Esophagus squamous epithelium (tissue), 5 donors: ENCODE measurements at places on chromosomes 6 and 20.

DNA sequence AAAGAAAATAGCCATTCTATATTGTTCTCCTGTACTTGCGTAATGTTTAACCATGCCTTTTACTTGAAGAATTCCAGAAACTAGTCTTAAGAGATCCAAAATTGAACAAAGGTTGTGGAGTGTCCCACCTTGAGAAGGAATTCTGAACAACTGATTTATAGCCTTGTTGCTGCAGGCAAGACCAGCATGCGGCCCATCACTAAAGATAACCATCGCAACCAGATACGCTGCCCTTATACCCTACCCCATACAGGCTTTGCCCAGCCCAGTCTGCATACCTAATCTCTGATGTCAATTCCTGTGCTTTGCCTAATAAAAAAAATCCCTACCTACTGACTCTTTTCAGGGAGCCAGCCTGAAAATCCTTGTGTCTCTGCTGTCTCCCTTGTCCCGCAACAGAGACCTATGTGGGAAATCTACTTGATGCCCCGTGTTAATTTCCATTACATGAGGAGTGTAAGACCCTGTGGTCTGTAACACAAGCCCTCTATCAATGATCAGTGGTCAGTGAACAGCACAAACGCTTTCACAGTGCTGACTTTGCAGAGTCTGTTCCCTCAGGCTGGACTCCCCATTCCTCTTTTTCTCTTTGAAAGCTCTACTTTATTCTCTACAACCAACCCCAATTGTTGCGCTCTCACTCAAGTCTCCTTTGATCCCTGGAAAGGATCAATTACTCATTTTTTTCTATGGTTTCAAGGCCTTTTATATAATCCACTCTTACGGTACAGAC lies 125.7 kb upstream of the BTBD3 start:
- DNase-seq, result no peak

DNA sequence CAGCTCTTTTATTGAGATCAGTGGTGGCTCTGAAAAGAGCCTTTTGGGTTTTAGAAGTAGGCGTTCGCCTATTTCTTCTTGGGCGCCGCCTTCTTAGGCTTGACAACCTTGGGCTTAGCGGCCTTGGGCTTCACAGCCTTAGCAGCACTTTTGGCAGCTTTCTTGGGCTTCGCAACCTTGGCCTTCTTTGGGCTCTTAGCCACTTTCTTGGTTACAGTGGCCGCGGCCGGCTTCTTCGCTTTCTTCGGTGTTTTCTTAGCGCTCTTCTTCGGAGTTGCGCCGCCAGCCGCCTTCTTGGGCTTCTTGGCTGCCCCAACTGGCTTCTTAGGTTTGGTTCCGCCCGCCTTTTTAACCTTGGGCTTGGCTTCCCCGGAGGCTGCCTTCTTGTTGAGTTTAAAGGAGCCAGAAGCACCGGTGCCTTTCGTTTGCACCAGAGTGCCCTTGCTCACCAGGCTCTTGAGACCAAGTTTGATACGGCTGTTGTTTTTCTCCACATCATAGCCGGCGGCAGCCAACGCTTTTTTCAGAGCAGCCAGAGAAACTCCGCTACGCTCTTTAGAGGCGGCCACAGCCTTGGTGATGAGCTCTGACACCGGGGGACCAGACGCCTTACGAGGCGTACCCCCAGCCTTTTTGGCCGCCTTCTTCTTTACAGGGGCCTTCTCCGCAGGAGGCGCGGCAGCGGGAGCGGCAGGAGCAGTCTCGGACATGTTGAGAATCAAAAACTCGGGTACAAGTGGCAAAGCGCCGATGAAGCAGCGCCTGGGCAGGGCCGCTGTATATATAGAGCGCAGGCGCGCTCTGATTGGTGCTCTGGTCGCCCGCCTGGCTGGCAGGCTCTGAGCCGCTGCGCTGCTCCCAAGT lies 31.3 kb upstream of the HFE start:
- DNase-seq, result peak; percentile 64

DNA sequence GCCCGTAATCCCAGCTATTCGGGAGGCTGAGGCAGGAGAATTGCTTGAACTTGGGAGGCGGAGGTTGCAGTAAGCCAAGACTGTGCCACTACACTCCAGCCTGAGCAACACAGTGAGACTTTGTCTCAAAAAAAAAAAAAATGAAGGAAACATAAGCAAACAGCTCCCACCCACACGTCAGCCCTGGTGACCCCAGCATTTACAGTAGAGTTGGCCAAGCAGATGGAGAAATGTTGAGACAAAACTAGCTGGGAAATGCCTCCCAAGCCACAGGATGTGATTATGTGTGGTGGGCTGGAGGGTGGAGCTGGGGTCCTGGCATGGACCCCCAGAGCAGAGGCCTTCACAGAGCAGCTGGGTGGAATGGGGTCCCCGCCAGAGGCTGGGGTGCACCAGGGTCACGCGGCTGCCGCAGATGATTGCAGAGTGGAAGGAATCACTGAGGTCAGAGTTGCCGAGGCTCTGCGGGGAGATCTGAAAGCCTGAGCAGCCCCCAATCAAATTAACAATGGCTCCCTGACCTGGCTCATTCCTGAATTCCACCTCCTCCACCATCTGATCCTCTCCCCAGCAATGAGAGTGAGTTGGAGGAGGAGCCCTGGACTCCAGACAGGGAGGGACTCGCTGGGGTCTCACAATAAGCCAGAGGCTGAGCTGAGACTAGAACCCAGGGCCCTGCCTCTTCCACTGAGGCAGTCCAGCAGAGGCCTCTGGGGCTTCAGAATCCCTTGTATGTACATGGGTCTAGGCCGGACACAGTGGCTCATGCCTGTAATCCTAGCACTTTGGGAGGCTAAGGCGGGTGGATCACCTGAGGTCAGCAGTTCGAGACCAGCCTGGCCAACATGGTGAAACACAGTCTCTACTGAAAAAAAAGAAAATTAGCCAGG lies 34.7 kb upstream of the TGM2 start:
- no peak for DNase-seq

DNA sequence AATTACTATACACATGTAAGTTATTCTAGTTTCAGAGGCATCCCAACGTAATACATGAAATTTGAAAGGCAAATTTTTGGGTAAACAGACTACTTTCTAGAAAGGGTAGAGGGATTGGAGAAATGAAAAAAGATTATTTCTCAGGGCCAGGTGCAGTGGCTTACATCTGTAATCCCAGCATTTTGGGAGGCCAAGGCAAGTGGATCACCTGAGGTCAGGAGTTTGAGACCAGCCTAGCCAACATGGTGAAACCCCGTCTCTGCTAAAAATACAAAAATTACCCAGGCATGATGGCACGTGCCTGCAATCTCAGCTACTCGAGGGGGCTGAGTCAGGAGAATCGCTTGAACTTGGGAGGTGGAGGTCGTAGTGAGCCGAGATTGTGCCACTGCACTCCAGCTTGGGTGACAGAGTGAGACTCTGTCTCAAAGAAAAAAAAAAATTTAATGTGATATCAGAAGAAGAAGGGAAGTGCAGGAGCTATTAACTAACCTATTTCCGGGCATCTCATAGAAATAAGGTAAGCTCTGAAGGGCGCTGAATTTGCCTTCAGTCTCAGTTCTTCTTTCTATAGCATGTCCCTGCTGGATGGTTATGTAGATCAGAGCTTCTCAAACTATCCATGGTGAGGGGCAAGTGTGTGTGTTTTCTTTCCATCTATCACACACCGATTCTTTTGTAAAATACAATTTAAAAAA lies 100.3 kb upstream of the MTHFD1L start:
- no peak for DNase-seq

DNA sequence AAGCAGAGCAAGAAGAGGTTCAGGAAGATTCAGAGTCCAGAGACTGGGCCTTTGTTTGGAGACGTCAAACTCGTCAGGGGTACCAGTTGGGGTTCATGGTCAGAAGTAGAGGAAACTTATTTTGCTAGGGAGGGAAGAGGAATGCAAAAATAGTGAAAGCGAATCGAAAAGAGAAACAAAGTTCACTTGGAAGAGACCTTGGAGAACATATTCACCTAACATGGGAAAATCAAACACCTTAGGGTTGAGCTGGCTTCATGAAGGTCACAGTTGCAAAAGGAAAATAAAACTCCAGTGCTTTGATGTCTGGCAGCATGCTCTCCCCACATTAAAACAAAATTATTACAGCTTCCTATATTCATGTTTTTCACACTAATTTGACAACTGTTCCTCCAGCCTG lies 440.4 kb downstream of the EPM2A start:
- no peak for DNase-seq

- no peak for DNase-seq
These were observed 136.8 kb upstream of the LRFN2 start for GRCh38 chr6:40723967-40724366.

GRCh38 chr6:136550045-136550329 lies 235 bp downstream of the MAP7 start:
- no peak for DNase-seq

DNA sequence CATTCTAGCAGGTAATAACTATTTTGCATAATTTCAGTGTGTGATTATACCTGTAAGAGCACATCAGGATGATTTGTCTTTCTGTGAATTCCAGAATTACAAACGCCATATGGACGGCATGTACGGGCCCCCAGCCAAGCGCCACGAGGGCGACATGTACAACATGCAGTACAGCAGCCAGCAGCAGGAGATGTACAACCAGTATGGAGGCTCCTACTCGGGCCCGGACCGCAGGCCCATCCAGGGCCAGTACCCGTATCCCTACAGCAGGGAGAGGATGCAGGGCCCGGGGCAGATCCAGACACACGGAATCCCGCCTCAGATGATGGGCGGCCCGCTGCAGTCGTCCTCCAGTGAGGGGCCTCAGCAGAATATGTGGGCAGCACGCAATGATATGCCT lies 122.7 kb downstream of the TMEM242 start:
- DNase-seq, result no peak

DNA sequence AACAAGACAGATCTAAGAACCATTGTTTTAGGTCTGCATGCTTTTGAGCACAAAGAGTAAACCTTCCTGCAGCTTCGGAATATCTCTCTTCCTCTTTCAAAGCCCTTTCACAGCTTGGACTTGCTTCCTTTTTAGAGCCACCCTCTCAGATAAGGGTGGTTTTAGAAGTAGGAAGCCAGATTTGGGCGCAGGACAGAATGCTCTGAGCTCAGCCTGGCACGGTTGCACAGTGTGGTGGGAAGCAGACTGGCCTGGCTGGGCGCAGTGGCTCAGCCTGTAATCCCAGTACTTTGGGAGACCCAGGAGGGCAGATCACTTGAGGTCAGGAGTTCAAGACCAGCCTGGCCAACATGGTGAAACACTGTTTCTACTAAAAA lies 35.6 kb upstream of the PNRC1 start:
- no peak for DNase-seq

- no peak for DNase-seq
These were observed 122.6 kb upstream of the PHACTR1 start for GRCh38 chr6:12593771-12594529.

- DNase-seq, result no peak
These were observed 1.0 kb upstream of the APMAP start for GRCh38 chr20:24993337-24994185.

GRCh38 chr6:43744491-43744890 lies 25.5 kb upstream of the VEGFA start:
- DNase-seq, result no peak

- DNase-seq, result no peak
These were observed 202.0 kb upstream of the GMDS start for GRCh38 chr6:2447318-2447920.

GRCh38 chr20:18754030-18754652 lies 59.4 kb upstream of the SCP2D1 start:
- no peak for DNase-seq
